ENCODE measurements at places on chromosomes 1 and 21.

- no peak for DNase-seq
Measured at GRCh38 chr1:182565537-182565936, 23.5 kb downstream of the RNASEL start.

DNA sequence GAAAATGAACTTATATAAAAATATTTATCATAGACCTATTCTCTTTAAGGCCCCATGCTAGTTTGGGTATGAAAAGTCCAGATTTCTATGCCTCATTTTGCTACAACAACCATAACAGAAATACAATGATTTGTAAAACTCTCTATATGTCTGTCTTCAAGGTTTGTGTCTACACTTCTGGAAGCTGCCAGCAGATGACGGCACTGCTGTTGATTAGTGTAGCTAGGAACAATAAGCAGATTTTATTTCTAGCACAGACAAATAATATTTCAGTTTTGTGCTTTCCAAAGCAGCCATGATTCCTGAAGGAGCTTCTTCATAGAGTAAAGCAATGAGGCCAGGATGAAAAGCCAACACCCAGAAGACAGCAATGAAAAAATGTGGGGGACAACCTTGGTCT, 779.6 kb upstream of the ADGRL2 start:
- no peak for DNase-seq

- DNase-seq = no peak
Measured at GRCh38 chr1:204294357-204294756, 65.4 kb downstream of the PLEKHA6 start.

DNA sequence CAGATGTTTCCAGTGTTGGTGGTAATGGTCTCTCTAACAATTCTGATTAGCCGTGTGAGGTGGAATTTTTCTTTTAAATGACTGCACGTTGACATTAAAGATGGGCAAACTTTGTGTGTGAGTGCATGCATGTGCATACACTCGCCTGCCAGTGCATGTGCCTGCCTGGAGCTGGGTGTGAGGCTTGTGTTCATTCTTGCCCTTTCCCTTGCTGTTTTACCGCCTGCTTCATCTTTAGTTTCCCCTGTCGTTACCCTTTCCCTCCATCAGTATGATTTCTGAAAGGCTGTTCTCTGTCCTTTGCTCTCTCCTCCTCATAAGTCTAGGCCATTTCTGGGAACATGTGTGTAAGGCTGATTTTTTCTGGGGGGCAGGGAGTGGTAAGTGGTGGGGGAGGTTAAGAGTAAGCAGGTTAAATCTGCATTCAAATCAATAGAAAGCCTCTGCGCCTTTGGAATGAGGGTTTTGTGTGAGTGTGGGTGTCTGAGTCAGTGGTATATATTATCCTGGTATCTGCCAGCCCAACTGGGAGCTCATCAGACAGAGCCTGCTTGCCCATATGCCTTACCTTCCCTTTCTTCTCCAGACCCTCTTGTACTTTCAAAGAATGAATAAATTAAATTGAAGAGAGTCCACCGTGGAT, 112.5 kb downstream of the PBX1 start:
- no peak for DNase-seq

GRCh38 chr1:179447489-179447888, 81.7 kb downstream of the AXDND1 start:
- no peak for DNase-seq

DNA sequence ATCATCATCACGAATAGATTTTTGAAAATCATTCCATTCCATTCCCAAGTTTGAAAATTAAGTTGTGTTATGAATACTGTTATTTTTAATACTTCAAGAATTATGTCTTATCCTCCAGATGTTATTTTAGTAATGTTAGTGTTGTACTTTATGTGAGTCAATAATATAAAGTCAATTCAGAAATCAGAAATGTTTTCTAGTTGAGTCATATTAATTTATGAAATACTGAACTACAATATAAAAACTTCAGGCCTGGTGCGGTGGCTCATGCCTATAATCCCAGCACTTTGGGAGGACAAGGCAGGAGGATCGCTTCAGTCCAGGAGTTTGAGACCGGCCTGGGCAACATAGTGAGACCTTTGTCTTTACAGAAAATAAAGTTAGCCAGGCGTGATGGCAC, 38.4 kb upstream of the GPR25 start:
- DNase-seq = no peak

GRCh38 chr21:34093083-34093482, 19.7 kb downstream of the MRPS6 start:
- DNase-seq = no peak

DNA sequence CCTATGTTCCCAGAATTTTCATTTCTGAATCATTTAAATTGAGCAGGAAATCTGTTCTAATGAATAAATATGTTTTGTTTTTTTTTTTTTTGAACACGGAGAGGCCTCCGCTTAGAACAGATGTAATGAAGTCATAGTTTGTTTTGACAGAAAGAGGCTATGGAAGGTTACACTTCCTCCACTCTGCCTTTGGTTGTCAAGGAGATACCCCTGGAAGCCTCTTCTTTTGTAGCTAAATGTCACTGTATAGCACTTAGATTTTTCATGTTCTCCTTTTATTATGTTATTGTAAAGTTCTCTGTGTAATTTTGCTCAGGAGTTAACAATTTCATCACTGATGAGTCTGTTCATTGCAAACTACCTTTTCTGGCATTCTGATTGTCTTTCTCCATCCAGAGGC, 22.7 kb upstream of the GNG12 start:
- DNase-seq = no peak

DNA sequence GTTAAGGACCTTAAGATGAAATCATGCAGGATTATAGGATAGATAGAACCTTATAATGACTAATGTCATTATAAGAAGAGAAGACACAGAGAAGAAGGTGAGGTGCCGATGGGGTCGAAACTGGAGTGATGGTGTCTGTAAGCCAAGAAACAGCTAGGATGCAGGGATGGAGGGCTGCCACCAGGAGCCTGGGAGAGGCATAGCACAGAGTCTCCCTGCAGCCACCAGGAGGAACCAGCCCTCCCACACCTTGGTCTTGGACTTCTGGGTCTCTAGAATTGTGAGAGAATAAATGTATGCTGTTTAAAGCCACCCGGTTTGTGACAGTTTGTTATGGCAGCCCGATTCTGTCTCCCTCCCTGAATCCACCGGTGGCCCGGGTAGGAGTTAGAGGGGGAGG, 337.2 kb upstream of the AJAP1 start:
- DNase-seq = no peak

- no peak for DNase-seq
Measured at GRCh38 chr1:210743038-210743437, 390.9 kb downstream of the KCNH1 start.

DNA sequence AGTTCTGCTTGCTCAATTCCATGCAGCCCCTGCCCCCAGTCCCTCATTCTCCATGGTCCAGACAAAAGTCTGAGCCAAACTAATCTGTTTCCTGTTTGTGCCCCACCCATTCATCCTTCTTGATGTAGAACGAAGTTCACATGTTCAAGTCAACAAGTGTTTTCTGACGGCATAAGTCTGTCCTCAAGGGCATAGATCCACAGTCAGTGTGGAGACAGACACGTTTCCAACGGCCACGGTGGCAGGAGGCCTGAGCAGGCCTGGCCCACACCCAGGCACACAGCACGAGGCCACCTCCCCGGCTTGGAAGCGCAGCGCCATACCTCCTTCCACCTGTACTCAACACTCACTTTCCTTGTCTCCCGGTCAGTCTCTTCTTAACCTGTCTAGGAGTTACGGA, 16.1 kb downstream of the ADORA1 start:
- DNase-seq = no peak

DNA sequence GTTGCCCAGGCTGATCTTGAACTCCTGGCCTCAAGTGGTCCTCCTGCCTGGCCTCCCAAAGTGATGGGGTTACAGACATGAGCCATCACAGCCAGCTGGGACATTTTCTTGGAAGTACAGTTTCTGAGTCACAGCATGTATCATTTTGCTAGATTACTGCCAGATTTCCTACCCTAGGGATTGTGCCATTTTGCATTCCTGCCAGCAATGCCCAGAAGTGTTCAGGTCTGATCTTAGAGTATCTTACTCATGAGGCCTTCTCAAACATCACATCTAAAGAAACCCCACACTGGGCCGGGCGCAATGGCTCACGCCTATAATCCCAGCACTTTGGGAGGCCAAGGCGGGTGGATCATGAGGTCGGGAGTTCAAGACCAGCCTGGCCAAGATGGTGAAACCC, 10.2 kb downstream of the BMP8A start:
- DNase-seq = no peak

- peak; percentile 15 for DNase-seq
Measured at GRCh38 chr1:14923727-14924452, 229.7 kb upstream of the TMEM51 start.

Data from activated gamma-delta T cell treated with Interleukin-2 at 50 U/mL for 16 hours (primary cell).